HT1080 (cell line): ENCODE measurements at places on chromosomes 2 and 18. TPM values are rescaled to one million over a fixed set of nuclear protein-coding genes. Genes with fewer than 3 reads are reported as not detected.

DNA sequence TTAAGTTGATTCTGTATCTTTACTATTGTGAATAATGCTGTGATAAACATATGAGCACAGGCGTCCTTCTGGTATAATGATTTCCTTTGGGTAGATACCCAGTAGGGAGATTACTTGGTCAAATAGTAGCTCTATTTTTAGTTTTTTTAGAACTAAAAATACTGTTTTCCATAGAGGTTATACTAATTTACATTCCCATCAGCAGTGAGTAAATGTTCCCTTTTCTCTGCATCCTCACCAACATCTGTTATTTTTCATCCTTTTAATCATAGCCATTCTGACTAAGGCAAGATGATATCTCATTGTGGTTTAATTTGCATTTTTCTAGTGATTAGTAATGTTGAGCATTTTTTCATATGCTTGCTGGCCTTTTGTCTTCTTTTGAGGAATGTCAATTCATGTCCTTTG lies 35.1 kb downstream of the PMS1 start:
- peak; percentile 68 for DNase-seq

- DNase-seq = no peak
These were observed 3.6 kb upstream of the ST3GAL5 start for GRCh38 chr2:85892216-85892944.

The PDCD1 gene
- total RNA-seq = not detected in 2 replicates

The TUBA4B gene
- 0.14 TPM in 1 of 2 replicates, not detected in the other for total RNA-seq

The HOXD4 gene
- not detected in 2 replicates for total RNA-seq

The SLC9A2 gene
- total RNA-seq = 0.18 TPM in 1 of 2 replicates, not detected in the other
